Glomerular endothelial cell (primary cell): ENCODE measurements at places on chromosomes 13 and 19.

DNA sequence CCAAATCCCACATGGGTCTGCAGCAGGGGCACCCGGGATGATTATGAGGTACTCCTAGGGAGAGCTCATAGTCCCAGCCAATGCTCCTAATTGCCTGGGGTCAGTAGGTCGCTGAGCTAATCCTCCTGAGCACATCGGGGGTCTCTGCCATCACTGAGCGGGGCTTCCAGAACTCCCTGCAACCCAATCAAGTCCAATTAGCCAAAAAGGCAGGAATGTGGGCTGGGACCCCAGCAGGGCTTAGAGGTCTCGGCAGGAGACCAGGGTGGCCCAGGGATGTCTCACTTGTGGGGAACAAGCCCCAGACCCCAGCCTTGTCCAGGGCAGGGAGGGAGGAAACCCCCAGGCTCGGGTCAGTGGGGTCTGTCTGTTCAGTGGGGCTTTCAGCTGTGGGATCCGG, 17.1 kb upstream of the CPAMD8 start:
- DNase-seq, result no peak

GRCh38 chr13:76552807-76553206, 333.4 kb downstream of the KCTD12 start:
- peak; percentile 29 for DNase-seq

DNA sequence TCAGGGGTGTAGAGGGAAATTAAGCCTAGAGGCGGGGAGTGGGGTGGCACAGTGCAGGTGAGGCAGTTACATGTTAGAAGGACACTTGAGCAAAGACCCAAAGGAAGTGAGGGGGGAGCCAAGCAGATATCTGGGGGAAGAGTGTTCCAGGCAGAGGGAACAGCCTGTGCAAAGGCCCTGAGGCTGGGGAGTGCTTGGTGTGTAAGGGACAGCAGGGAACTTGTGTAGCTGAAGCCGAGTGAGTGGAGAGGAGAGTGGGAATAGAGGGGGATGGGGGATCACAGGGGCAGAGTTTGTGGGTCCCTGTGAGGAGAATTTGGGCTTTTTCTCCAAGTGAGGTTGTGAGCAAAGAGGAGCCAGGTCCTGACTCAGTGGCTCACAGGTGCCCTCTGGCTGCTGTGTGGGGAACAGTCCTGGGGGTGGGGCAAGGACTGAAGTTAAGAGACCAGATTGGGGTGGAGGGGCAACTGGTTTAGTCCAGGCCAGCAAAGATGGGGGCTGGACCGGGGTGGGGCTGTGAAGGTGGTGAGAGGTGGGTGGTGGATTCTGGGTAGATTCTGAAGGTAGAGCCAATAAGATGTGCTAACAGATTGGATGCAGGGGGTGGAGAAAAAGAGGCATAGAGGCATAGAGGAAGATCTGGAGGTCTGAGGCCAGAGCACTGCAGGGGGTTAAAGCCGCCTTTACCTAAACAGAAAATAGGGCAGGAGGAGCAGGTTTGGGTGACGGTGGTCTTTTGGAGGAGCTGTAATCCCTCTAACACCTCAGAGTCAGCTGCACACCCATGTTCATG, 75.3 kb downstream of the CACNA1A start:
- no peak for DNase-seq

DNA sequence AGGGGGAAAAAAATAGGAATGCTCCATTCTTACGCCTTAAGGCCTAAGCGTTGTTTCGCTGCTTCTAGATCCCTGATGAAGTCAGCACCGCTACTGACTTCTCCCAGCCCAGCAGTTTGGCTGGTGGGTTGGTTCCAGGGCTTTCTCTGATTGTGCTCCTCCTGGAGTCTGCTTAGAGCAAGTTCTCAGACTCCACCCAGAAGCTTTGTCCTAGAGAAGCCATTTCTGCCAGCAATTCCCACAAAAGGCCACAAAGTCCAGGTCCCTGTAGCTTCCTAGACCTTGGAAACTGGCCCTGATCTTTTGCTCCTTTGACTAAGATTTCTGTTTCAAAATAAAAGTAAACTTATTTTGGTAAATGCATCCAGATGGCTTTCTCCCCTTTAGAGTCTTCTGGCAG, 65.4 kb downstream of the KCTD12 start:
- DNase-seq, result no peak

DNA sequence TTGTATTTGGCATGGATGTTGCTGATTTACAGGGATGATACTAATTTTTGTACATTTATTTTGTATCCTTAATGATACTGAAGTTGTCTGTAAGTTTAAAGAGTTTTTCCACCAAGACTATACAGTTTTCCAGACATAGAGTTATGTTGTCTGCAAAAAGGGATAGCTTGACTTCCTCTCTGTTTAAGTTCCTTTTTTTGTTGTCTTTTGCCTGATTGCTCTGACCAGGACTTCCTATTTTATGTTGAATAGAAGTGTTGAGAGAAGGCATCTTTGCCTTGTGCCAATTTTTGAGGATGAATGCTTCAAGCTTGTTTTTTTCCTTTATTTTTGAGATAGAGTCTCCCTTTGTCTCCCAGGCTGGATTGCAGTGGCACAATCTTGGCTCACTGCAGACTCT, 36.8 kb upstream of the ZNF681 start:
- DNase-seq, result no peak

- DNase-seq, result no peak
These were observed 188.2 kb downstream of the KCNRG start for GRCh38 chr13:50203256-50203941.

DNA sequence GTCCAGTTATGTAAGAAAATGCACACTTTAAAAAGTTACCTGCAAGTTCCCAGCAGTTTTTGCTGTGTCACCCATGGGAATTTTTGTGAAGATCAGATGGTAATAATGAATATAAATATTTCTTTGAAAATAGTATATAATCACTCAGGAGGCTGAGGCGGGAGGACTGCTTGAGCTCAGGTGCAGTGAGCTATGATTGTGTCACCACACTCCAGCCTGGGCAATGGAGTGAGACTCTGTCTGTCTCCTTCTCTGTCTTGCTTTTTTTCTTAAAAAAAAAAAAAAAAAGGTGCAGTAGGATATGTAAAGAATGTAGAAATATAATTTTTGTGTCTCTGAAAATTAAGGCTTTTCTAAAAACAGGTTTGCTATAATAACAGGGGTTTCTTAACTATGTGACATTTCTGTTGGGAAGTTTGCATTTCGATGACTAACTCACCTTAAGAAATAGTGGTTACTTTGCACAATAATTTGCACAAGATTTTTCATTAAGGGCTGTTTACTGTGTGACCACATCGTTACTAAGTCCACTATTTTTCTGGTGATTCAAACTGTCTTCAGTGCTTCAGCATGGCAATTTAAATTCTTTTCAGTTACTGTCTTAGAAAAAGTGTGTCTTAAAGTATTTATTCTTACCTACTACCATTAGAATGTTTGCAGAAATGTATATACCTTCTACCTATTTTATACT, 37.3 kb downstream of the DNAJC3 start:
- DNase-seq, result no peak

GRCh38 chr19:13055213-13056051, 47.2 kb downstream of the LYL1 start:
- DNase-seq, result no peak

DNA sequence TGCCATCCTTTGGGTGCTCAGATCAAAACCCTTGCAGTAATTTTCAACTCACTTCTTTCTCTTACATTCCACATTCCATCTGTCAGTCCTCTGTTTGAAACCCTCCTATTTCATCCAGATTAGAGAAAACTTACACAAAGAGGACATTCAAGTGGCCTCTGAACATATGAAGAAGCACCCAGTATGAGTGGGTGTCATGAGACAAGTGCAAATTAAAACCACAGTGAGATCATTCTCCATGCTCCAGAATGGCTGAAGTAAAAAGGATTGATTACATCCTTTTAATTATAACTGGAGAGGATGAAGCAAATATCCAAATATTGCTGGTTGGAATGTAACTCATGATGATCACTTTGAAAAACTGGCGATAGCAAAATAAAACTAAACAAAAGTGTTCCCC, 96.5 kb downstream of the MIPEP start:
- no peak for DNase-seq

DNA sequence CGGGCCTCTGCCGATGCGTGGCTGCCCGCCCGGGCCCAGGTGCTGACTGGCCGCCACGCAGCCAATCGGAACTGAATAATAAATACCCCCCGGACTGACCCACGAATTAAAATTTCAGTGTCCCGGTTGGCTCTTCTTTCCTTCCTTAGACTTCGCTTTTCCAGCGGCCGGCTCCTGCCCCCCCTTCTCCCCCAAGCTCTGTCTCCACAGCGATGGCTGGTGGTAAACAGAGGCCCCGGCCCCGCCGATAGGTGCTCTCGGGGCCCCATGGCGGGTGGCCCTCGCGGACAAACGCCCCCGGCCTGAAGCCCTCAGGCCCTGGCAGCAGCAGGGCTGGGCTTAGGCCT, 2.6 kb downstream of the ZBTB7A start:
- no peak for DNase-seq

DNA sequence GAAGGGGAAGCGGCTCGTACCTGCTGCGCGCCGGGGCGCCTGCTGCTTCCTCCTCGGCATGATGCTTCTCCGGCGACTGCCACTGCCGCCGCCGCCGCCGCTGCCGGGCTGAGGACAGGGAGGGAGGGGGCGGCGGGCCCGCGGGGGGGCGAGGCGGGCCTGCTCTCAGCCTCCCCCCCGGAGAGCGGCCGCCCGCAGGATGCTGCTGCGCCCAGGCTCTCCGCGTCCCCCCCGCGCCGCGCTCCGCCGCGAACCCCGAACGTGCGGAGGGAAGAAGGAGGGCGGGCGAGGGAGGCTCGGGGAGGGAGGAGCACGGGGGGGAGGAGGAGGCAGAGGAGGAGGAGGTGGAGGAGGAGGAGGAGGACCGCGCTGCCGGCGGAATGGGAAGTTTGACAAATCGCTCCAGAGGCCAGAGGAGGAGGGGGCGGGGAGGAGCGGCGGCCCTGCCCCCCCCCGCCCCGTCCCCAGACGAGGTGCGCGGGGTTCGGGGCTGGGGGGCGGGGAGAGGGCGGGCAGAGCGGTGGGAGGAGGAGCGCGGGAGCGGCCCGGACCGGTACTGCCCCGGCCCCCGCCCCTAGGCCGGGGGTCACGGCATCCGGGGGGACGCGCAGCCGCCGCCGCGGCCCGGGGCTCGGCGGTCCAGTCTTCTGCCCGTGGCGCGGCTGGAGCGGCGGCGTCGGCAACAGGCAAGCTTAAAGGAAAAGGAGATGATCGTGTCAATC, at the start of gene TSHZ3:
Gene TSHZ3, minus strand, starts transcription at position 277 of the 722 bp plus-strand sequence. Its CDS starts 217 bp downstream, at position 60.
- DNase-seq, result no peak

DNA sequence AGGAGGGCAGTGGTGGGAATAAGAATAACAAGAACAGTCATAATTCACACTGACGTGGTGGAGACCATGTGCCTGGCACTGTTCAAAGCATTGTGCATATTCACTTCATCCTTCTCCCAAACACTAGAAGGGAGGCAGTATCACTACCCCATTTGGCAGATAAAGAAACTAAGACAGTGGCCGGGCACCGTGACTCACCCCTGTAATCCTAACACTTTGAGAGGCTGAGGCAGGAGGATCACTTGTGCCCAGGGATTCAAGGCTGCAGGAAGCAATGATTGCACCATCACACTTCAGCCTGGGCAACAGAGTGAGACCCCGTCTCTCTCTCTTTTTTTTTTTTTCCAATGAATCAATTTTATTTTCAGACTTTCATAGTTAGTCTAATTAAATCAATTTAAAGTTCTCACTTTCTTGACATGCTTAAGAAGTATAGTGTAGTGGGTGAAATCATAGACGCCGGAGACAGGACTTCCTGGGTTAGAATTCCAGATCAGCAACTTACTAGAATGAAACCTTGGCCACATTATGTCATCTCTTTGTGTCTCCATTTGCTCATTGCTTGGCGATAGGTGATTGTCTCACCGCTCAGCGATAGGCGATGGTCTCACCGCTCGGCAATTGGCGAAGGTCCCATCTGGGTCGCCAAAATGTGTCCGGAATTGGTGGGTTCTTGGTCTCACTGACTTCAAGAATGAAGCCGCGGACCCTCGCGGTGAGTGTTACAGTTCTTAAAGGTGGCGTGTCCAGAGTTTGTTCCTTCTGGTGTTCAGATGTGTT, 5.3 kb upstream of the ATG4D start:
- no peak for DNase-seq
